Activated T-helper 1 cell treated with anti-CD3 and anti-CD28 coated beads, Interleukin-12 subunit alpha, Interleukin-12 subunit beta, Interleukin-2, Interleukin-4 antibody, amounts not matched to agents 30 ng/mL and 10 ng/mL and 1 ng/mL, durations not matched to agents 14 hours and 24 hours and 36 hours (primary cell): ENCODE measurements at places on chromosomes 6 and 20. TPM values are rescaled to one million over a fixed set of nuclear protein-coding genes. Genes with fewer than 3 reads are reported as not detected.

PHACTR1 gene
- total RNA-seq, result 0.42 and 0.44 TPM in 2 replicates

DNA sequence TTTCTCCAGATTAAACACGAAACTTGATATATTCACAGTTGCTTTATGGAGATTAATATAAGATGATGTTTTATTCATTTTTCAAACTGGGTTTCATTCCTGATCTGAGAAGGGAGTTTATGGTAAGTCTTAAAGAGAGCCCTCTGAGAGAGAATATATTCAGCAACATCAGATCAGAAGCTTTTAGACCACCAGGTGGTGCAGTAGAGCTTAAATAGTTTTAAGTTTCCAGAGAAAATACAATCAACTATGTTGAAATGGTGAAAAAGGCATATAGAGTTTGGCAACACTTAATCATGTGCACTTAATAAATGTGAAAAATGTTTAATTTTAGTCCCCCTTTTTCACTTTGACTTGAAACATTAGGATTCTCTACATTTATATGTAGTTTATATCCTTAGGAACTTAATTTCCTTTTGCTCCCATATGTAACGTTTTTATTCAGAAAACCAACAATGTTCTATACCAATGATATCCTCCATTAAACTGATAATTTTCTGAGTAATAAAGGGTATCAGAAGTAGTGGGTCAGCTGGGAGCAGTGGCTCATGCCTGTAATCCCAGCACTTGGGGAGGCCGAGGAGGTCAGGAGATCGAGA, 86.4 kb upstream of the CLDN20 start:
- no peak overlapping the region for H3K27ac ChIP-seq
- no peaks in the 10 kb centered on the region for H3K27me3 ChIP-seq
- H3K4me3 ChIP-seq, result no peak overlapping the region
- DNase-seq, result no peak
- H3K4me1 ChIP-seq, result peaks cover 42% of the 10 kb centered on the region
- H3K36me3 ChIP-seq, result peaks cover 45% of the 10 kb centered on the region

DNA sequence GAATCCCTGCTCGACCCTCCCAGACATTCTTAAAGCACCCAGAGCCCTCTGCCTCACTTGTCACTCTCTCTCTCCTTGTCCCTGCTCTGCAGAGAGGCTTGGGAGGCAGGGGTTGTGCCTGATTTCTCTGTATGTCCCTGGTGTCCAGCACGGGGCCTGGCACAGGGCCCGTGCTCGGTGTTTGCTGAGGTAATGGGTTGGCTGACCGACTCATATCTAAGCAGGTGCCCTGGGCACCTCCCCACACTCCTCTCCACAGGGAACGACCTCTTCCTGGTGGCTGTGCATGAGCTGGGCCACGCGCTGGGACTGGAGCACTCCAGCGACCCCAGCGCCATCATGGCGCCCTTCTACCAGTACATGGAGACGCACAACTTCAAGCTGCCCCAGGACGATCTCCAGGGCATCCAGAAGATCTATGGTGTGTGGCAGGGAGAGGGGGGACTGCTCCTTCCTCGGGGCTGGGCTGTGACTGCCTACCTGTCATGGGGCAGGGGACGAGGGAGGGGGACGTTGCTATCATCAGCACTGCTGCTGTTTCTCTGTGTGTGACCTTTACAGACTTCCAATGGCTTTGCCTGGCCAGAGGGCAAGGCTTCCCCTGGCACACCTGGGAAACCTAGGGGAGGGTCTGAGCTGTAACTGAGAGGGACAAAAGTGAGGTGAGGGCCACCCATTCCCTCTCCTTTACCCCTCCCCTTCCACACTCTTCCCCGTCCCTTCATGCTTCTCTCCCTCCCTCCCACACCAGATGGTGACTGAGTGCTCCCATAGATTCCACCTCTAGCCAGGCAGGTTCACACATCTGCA, 14.2 kb downstream of the MMP24OS start:
- no peak overlapping the region for H3K27ac ChIP-seq
- no peak for DNase-seq
- no peaks in the 10 kb centered on the region for H3K27me3 ChIP-seq
- peaks cover 9% of the 10 kb centered on the region for H3K36me3 ChIP-seq

- H3K27me3 ChIP-seq, result no peaks in the 10 kb centered on the region
- no peak overlapping the region for H3K27ac ChIP-seq
- no peak for DNase-seq
These were observed 328.4 kb downstream of the BCKDHB start for GRCh38 chr6:80434691-80435350.
